ENCODE measurements at places on chromosomes 12 and 14.

- no peak for DNase-seq
Measured at GRCh38 chr14:98947911-98948595, 323.9 kb downstream of the BCL11B start.

- no peak for DNase-seq
Measured at GRCh38 chr14:100824901-100825712, 811 bp upstream of the MEG3 start.

DNA sequence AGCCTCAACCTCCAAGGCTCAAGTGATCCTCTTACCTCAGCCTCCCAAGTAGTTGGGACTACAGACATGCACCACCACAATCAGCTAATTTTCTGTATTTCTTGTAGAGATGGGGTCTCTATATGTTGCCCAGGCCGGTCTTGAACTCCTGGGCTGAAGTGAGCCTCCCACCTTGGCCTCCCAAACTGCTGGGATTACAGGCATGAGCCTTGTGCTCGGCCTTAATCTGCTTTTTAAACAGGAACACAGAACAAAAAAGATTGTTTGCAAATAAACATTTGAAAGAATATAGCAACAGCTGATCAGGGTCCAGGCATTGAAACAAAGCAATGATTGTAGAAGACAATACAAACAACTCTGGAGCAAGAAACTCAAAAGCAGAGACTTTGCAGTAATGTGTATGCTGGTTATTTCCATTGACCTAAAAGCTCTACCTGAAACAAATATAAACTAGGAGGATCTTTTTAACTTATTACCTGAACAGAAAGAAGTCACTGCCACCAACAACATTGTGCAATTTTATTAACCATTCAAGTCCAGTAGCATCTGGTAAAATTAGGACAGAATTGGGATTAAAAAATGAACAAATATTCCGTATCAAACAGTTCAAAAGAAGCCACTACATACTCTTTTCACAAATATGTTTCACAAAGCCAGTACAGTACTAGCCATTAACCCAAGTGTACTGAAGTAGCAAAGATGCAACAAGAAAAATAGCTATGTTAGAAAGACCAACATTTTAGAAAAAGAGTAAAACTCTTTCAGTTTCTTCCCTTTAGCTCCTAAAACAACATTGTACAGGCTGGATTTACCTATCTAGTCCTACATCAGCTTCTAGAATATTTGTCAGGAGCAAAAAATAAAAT lies 14.2 kb downstream of the AMN1 start:
- no peak for DNase-seq

GRCh38 chr12:45773747-45774146 lies 44.2 kb downstream of the ARID2 start:
- no peak for DNase-seq

DNA sequence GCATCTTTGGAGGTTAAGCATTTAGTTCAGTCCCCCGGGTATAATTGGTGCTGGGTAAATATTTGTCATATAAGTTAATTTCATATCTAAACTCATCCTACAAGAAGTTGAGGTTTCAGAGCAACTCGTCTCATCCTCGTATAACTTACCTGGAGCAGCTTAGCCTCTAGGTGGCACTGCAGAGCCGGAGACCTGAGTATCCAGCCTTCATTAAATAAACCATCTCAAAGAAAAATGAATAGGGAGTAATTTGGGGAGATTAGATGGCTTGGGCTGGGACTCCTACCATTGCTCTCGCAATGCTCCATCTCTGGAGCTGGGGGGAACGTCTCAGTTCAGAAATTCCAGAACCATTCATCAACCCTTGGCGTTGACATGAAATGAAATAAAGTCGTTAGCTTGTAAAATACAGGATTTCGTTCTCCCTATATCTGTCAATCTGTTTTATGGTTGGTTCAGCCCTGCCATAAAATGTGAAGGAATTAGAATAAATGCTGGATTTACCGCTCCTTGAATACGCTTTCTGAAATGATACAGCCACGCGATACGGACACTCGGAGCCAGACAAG lies 122.9 kb upstream of the TMEM132D start:
- DNase-seq: peak; percentile 35

GRCh38 chr12:123436017-123436964 lies at the start of gene RILPL2:
RILPL2 (minus strand) TSS chr12:123436684; CDS start chr12:123436420, 264 bp downstream.
- DNase-seq: peak; percentile 92

DNA sequence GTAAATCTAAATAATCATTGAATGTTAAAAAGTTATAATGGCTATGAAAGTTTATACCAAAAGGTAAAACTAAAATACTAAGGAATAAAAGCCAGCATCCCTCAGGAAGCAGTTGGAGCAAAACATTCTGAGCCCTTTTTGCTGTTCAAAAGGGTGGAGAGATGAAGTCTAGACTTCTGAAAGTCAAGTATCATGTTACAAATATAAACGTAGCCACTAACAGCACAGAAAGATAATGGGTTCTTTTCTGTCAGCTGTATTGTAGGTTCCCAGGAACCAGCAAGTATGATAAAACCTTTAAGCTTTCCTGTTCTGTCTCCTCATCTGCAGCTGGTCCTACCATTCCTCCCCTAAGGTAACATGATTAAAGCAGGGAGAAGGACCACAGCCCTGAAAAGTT lies 16.4 kb upstream of the PLD4 start:
- DNase-seq: no peak

- no peak for DNase-seq
Measured at GRCh38 chr12:97466000-97466399, 3.4 kb downstream of the RMST start.

- no peak for DNase-seq
Measured at GRCh38 chr14:69713993-69714679, 52.8 kb upstream of the SRSF5 start.

DNA sequence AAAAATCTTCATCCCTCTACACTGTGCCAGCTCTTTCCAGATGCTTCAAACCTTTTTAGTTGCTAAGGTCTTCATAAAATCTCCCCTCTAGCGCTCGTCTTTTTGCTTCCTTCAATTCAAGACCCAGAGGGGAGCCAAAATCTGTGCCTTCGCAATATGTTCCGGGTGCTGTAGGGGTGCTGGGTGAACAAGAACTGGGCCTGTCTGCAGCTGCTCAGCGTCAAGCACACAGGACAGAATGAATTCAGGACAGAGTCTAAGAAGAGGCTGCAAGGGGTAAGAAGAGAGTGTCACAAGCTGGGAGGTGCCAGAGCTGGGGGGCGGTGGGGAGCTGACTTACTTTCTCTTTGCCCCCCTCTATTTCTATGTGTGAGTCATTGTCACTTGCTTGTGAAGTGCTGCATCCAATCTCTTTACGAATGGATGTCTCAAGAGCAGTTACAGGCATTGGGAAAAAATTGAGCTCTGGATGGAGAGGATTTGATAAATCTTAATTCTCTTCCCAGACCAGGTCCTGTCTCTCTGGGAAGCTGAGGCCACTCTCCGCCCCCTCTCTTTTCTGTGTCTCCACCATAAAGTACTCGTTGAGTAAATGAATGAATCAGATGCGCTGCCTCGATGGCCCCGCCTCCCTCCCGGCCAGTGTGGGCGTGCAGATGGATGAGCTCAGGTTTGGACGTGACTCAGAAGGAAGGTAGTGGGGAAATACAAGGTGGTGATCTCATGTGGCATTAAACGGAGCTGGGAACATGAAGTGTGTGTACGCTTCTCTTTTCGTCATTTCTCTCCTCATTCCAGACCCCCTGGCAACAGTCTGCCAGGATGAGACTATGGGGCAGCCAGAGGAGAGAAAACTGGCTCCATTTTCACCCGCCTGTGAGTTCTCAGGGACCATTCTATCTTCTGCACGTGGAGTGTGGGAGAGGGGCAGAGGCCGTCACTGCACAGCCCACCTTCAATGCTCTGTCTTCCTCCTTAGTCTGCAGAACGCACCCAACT lies 91.3 kb downstream of the TSPAN9 start:
- peak; percentile 95 for DNase-seq

DNA sequence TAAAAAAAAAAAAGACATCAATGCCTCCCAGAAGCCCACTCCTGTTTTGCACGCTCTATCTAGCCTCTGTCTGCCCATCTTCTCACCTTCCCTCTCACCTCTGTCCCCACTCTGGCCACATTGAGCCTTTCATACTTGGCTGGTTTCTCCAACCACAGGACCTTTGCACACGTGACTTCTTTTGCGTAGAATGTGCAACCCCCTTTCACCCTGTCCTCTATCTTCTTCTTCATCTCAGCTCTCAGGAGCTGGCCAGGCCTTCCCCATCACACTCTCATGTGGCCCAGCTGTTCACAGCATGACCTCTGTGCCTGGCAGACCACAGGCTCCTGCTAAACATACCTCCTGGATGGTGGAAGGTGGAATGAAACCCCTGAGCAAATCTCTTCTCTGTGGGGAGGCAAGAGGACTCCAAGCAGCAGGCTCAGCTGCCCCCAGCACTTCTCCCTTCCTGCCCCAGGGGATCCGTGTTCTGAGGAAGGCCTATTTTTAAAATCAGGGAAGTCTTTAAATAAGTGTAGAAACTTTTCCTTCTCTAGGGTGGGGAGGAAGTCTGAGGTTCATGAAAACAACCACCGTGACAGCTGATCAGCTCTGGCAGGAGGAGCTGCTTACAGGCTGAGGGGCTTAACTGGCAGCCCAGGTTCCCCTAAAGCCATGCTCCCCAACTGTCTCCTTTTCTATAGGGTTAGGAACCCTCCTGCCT lies 11.6 kb downstream of the HVCN1 start:
- no peak for DNase-seq

- DNase-seq: peak; percentile 3
Measured at GRCh38 chr14:44847526-44848309, 114.0 kb downstream of the KLHL28 start.

GRCh38 chr14:60773558-60773957 lies 39.0 kb downstream of the MNAT1 start:
- no peak for DNase-seq

GRCh38 chr14:57227083-57227482 lies 41.6 kb downstream of the EXOC5 start:
- no peak for DNase-seq

GRCh38 chr12:100566887-100567637 lies 6.4 kb upstream of the GAS2L3 start:
- no peak for DNase-seq

DNA sequence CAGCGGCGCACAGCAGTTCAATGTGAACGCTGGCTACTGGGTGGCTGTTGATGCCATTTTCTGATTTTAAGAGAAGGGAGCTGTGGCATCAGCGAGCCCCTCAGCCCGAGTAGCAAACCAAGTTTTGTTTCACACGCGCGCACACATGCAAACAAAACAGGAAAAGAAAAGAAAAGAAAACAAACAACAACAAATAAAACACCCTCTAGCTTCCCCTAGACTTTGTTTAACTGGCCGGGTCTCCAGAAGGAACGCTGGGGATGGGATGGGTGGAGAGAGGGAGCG lies 540 bp downstream of the PAX9 start:
- DNase-seq: no peak

DNA sequence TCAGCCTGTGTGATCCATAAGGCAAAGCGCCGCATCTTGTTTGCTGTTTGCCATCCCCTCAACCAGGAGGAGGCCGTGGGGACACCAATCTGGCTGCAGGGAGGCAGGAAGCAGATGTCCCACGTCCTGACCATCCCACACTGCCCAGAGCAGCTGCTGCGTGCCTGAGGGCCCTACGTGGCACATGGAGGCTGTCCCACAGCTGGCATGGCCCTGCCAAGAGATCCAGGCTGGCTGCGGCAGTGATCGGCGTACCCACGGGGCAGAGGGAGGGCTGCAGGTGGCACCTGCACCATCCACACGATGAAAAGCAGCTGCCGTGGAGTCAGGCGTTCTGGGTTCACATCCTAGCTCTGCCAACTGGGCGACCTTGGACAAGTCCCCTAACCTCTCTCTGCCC lies 42.0 kb downstream of the NCOR2 start:
- no peak for DNase-seq

DNA sequence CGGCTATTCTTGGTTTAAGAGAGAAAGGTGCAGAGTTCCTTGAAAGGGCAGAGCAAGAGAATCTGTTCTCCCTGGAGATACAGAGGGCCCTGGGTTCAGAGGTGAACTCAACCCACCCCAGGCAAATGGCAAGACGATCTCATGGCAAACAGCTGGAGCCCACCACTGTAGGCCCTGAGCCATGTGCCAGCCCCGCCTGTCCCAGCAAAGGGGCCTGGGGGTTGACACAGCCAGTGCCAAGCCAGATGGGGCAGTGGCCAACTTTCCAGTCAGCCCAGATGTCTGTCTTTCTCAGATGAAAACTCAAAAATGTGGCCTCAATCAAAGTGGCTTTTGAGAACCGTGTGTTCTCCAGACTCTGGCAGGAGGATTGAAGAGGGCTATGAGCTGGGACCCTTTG lies 51.8 kb downstream of the ISCA2 start:
- no peak for DNase-seq

GRCh38 chr12:2696136-2696535 lies 98.6 kb upstream of the FKBP4 start:
- DNase-seq: no peak
